ENCODE measurements at places on chromosomes 4 and X.

GRCh38 chrX:71184803-71185495 is 38.1 kb upstream of the GJB1 start:
- no peak for DNase-seq

- no peak for DNase-seq
These were observed 40.1 kb upstream of the GAB1 start for GRCh38 chr4:143296397-143297067.

GRCh38 chrX:123732670-123733363 is at the start of gene THOC2:
Gene THOC2, minus strand, starts transcription at chrX:123733052. Its CDS starts 30 bp downstream, at chrX:123733022.
- peak; percentile 88 for DNase-seq

- DNase-seq, result no peak
These were observed 364.6 kb upstream of the NOCT start for GRCh38 chr4:138650929-138651448.

DNA sequence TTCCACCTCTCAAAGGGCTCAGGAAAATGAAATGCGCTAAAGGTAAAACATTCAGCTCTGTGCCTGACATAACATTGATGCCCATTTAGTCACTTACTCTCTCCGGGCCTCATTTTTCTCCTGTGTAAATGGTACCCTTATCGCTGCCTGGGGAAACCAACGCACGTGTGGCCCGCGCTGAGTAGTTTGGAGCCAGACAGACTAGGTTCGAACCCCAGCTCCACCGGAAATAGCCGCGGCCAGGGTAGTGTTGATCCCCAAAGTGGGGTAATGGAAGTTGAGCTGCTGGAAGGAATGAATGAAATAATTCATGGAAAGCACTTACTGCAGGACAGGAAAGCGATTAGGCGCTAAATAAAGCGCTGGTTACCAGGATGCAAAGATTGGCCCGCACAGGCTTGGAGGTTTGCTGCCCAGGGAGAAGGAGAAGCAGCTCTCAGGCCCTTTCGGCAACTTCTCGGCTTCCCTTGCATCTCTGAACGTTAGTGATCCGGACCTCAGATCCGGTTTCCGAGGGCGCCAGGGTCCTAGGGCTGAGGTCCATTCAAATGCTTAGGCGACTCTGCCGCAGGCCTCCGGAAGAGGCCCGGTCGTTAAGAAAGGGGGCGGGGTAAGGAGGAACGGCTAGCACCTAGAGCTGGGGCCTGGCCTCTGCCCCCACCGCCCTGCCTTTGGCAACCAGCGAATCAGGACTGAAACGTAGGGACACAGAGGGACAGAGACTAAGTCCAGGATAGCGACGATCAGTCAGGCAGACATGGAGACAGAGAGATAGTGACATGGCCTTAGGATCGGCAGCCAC is 13.3 kb downstream of the NKX3-2 start:
- no peak for DNase-seq

DNA sequence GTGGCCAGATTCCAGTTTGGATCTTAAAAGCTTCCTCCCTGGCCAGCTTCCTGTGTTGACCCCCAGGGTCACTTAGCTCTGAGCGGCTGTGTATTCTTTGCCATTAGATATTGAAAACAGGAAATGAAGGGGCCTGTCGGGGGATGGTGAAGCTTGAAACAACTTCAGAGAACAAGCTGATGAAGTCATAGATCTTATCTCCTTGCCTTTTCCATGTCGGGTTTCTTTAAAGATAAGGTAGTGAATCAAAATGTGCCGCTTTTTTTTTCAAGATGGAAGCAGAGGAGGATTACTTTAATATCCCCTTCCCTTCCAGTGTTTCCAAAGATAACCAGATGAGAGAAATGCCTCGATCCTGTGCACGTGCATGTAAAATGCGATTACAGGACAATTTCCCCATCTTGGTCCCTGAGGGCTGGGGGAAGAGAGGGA is 508.5 kb downstream of the MID1IP1 start:
- peak; percentile 52 for DNase-seq

DNA sequence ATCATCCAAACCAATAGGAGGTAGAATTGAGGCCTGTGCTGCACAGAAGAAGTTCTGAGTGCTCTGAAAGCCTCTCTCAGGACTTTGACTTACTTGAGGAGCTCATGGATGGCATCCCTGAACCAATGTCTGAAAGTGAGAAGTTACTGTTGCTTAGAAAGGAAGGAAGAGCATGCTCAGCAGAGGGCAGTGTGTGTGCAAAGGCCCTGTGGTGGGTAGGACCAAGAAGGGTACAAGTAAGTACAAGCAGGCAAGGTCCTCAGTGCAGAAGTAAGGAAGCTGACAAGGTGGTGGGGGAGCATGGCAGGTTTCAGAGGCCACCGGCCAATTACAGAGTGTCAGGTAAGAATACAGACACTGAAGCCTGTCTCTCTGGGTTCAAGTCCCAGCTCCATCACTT is 31.4 kb upstream of the LGI2 start:
- DNase-seq, result no peak

DNA sequence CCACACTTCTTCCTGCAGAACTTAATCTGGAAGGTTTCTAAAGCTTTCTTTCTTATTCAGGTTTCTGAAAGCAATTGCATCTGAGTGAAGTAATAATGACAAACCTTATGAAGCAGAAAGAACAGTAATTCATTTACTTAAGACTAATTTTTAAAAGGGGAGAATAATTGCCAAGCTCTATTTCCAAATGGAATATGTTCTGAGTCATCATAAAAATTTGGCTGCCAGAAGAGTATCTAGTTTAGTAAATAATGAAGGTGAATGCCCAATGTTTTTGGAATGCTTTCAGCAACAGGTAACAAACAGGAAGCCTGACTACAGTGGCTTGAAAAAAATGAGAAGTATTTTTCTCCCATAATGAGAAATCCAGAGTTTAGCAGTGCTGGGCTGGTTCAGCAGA is 227.3 kb upstream of the TET2 start:
- DNase-seq, result no peak

- DNase-seq, result peak; percentile 46
These were observed 187.7 kb upstream of the NUDT10 start for GRCh38 chrX:51144828-51145442.

GRCh38 chr4:146510942-146511341 is 10.8 kb downstream of the SLC10A7 start:
- no peak for DNase-seq

DNA sequence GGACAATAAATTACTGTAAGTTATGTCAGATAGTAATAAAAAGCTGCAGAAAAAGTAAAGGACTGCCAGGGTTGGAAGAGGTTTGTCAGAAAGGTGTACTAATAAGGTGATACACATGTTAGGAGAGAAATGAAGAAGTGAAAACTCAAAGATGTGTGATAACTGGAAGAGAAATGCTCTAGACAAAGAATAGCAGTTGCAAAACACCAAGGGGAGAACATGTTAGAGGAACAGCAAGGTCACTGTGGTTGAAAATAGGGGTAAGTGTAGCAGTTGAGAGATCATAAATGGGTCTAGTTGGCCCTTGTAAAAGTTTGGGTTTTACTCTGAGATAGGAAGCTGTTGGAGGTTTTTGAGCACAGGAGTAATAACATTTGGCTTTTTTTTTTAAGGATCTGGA is 46.9 kb downstream of the HSPA4L start:
- no peak for DNase-seq

DNA sequence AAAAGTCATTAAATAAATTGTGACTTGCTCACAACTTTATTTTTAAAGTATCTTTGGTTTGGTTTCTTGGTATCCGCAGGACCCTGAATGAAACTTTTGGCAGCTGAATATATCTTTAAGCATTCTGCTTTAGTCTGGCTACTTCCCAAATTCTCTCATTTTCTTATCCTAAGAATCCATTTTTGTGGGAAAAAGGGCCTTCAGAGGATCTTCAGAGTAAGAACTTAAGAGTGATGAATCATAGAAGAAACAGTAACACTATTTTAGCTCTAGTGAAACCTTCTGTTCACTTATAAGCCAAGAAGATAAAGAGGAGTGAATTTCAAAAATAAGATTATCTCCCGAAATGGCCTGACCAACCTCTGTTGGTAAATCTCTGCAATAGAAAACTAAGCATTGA is 540.6 kb upstream of the MAGEB18 start:
- no peak for DNase-seq

GRCh38 chrX:103687696-103688201 is 1.2 kb upstream of the MORF4L2 start:
- peak; percentile 79 for DNase-seq

GRCh38 chrX:85977218-85977617 is 70.1 kb downstream of the CHM start:
- DNase-seq, result no peak

- no peak for DNase-seq
These were observed 111.6 kb upstream of the NWD2 start for GRCh38 chr4:37132975-37133360.

DNA sequence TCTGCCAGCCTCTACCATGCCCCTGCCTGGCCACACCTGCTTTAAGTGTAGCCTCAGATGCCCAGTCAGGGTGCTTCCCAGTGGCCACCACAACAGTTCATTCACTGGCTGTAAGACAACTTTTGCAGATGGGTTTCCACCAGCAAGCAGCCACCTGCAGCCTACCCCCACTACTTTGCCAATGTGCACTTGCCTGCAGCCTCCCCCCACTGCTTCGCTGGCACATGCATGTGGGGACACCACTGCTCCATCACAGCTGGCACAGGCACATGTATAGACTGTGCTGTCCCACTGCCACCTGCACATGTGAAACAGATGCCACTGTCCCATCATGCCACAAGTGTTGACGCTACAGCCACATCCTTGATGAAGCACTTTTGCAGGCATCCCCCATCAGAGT is 723.9 kb downstream of the SH3BGRL start:
- DNase-seq, result no peak

- no peak for DNase-seq
These were observed 66.9 kb downstream of the GALNTL6 start for GRCh38 chr4:171880136-171880535.

DNA sequence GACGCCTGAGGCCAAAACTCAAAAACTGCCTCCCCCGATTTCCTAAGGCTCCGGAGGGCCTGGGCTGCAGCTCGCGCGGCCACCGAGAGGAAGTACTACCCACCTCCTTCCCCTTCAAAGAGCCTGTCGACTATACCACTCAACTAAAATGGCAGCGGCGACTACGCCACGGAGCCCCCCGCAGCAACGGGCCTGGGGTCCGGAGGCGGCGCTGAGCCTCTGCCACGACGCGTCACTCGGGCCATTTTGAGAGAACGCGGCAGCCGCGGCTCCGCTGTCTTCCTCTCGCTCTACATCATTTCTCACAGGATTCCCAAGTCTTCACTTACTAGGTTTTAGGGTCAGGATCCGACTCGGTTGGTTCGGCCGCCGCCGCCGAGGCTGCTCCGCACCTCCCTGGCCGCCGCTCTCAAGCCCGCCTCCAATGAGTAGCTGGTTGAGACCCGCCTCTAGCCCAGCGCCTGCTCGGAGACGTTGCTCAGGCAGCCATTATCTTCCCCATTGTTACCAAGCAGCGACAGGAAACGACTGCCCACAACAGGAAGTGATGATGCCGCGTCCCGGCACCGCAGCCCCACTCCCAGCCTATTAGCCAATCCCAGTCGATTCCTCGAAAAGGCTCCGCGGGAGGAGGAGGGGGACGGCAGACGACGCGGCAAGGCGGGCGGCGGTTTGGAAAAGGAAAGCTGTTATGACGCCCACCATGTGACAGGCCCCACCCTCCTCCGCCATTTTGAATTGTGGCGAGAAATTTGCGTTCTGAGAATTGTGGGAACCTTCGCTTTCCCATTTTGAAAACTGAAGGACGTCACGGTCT is at the start of gene RLIM:
Gene RLIM (minus strand): TSS at position 532 of the 817 bp plus-strand sequence. CDS start 18,647 bp downstream, outside the sequence.
- DNase-seq, result peak; percentile 94

GRCh38 chrX:132956421-132957210 is 1.8 kb downstream of the HS6ST2 start:
- DNase-seq, result no peak

DNA sequence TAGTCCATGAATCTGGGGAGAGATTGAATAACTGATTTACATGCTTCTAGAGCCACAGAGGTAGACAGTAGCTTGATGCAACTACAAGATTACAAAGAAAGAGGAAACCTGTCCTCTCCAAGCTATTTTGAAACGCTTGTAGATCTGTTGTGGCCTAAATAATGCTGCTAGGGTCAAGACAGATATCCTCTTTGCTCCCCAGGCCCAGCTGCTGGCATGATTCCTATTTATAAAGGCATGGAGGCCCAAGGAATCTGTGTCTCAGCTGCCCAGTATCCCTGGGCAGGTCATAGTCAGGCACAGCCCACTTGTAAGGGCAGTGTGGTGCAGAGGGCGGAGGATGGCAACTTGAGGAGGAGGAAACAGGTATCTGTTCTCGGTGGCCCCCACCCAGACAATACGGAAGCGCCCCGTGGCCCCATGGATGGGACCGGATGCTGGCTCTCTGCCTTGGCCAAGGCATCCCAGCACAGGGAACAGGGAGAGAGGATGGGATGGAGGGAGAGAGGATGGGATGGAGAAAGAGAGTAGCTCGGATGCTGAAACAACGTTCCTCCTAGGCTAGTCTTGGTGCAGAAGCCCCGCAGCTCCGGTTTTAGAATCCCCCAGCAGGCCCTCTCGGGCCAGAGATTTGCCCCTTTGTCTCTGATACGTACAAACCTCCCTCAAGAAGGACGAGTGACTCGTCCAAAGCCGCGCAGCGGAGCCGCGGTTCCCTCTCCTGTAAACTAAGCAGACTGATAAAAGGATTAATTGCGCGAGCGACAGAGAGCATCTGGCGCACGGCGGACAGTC is 767 bp upstream of the SMIM20 start:
- DNase-seq, result peak; percentile 56

DNA sequence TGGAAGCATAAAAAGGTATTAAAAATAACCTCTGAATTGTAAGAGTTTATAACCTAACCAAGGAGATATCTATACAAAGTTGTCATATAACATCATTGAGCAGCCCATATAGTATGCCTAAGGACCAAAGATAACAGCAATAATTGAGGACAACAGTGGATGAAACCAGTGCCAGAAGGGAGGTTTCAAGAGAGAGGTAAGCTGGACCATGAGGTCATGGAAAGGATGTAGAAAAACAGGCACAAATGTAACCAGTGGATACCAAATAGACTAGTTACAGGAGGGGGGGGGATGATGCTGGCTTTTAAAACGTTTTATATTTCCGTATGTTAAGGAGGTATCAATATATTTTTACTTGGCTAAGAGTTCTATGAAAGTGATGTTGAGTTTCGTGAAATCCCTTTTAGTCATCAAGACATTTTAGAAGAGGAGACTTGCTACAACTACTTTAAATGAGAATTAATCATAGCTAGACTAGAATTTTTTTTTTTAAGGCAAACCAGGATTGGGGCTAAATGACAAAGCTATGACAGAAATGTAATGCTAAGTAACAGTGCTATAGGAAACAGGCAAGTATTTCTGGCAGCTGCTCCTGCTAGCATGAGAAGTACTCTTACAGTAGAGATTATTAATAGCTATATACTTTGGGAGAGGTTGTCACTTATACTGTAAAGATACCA is 161.1 kb downstream of the FBXW7 start:
- no peak for DNase-seq

DNA sequence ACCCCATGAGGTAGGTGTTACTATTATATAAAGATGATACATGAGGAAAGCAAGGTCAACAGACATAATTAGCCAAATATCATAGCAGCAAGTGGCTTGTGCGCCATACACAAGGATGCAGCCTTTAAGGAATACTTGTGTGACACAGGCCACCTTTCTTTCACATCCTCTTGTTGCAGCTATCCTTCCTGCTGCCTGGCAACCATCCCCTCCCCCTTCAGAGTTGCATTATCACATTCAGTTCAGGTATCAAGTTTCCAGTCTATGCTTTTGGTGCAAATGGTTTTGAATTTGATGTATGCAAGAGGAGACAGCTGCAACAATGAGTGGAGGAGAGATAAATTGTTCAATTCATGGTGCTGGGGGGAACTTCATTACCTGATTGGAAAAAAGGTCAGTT is 6.4 kb downstream of the ZCCHC18 start:
- DNase-seq, result peak; percentile 62

- DNase-seq, result peak; percentile 82
These were observed 38.4 kb upstream of the PDLIM3 start for GRCh38 chr4:185573651-185574199.
